ENCODE measurements at places on chromosomes 2 and 18. TPM values are rescaled to one million over a fixed set of nuclear protein-coding genes. Genes with fewer than 3 reads are reported as not detected.

- DNase-seq: no peak
These were observed 1315.9 kb downstream of the DSC3 start for GRCh38 chr18:29726646-29727045.

The TMEM17 gene
- total RNA-seq: 1.9 TPM

GRCh38 chr2:210884227-210884626 is 327.8 kb downstream of the CPS1 start:
- no peak for DNase-seq

The CRYBA2 gene
- not detected for total RNA-seq

DNA sequence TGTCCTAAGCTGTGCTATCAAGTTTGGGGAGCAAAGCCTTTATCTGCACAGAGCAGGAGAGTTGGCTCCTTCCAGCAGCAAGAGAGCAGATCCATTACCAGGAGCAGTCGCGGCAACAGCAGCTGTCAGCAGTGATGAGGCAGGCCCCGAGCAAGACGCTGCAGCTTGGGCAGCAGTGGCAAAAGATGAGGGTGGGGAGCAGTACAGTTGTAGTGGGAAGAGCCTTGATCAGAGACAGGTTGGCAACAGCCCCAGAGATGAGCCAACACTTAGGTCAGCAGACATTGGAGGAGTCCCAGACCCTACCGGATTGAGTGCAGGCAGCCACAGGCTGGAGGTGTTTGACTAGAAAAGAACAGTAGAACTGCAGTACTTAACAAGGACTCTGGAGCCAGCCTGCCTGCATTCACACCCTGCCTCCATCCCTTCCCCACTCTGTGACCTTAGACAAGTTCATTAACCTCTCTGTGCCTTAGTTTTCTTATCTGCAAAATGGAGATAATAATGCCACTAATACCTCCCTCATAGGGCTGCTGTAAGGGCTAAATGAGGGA is 117.1 kb upstream of the SERTAD2 start:
- peak; percentile 58 for DNase-seq

DNA sequence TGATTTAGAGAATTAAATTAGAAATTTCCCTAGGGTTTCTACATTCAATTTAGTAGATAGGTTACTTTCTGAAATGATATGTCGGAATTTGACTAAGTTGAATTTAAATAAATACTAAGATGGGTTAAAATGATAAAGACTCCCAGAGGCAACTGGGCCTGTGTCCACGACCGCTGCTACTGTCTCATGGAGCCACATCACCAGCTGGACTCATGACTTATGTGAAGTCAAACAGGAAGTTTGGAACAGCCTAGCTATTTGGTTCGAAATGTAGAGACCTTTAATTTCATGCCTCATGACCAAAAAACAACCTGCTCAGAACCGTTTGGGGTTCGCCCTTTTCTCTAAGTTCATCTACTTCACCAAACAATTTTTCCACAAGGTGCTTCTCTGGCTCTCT is 22.2 kb downstream of the GRHL1 start:
- DNase-seq: no peak

- no peak for DNase-seq
These were observed 160.4 kb downstream of the PTPRM start for GRCh38 chr18:7727361-7728076.

DNA sequence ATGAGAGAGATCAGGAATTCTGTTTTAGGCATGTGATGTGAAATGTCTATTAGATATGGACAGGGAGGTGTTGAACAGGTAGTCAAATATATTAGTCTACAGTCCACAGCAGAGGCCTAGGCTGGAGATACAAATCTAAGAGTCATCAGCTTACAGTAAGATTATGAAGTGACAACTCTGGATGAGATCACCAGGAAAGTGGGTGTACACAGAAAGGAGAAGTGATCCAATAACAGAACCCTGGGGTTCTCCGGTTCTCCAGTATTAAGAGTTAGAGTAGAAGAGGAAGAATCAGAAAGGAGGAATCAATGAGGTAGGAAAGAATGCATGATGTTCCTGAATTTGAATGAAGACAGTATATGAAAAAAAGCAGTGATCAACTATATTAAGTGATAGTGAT is 362.3 kb downstream of the FIGN start:
- DNase-seq: no peak

DNA sequence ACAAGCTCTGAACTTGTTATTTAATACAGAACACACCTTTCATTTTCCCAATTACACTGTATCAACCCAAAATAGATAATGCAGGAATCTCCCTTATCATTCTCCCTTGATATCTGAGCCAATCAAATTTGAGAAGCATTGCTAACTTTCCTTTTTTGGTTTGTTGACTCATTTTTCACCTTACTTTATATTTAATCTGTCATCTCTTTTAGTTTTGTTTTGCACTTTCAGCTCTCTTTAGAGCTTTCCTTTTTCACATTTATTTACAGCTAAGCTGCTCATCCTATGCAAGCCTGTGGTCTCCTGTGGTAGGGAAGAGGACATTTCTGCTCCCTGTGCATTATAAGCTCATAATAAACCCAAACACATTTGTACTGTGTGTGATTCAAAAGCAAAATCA is 50.1 kb downstream of the ITGAV start:
- DNase-seq: no peak

GRCh38 chr18:58013241-58014211 is 30.5 kb upstream of the NEDD4L start:
- no peak for DNase-seq

- no peak for DNase-seq
These were observed 88.3 kb downstream of the LRRC30 start for GRCh38 chr18:7319161-7319560.

- no peak for DNase-seq
These were observed 138.0 kb upstream of the CDCA7 start for GRCh38 chr2:173216668-173217067.

GRCh38 chr2:176852667-176853066 is 359.9 kb upstream of the HNRNPA3 start:
- DNase-seq: no peak

The WNT10A gene
- total RNA-seq: not detected

DNA sequence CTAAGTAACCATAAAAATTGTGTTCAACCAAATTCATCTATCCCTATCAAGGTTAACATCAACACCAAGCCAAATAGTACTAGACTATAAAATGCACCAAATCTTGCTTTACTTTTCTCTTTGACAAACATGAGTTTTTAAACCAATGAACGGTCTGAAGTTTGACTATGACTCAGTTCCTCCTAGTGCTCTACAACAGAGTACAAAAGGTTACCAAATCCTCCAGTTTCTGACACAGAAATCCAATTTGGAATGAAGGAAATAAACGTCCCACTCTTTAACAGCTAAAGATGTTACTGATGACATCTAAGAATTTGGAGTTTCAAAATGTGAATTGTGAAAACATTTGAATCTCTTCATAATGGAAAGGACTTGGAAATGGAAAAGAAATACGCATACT is 11.8 kb upstream of the ACVR1 start:
- DNase-seq: no peak

DNA sequence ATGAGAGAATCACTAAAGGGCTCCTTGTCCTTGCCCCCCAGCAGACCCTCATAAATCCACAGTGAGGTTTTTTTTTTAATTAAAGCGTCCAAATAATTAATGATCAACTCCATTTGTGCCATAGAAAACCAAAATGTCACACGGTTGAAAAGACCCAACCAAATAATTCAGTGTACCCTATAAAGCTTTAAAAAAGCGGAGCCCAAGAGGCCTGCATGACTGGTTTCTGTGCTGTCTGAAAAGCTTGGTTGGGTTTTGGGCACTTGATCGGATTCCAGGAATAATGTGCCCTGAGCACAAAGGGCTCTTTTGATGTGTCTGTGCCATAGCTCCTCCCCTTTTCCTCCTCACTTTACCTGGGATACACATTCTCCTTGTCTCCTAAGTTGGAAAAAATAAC is 523.2 kb downstream of the TNS1 start:
- no peak for DNase-seq

DNA sequence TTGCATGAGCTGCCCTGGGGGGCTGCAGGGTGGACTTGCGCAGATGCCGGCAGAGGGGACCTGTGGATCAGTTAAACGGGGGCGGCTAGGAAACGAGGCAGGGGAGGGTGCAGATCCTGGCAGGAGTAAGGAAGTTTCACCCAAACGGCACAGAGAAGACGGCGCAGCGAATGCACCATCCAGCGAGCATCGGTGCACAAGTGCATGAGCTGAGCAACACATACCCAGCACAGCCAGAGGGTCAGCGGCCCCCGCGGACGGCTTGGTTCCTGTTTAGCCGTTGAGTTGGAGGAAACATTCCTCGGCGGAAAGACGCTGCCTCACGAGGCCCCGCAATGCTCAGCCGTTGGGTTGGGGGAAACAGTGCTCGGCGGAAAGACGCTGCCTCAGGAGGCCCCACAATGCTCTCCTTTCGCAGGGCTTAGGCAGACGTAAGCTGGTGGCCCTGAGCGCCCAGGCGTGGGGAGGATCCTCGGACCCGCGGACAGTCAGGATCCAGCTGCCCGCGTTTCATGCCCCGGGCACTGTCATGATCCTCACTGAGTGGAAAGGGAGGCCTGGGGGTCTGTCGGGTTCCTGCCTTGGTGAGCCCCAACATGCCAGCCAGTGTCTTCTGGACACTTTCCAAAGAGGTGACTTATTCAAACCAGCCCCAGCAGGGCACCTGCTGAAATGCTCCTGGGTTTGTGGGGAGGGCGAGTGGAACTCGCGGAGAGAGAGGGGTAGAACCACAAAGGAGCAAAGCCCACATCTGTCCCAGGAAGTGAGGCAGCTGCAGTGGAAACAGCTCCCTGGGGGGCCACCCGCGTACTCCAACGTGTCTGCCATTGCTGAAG is 86.3 kb downstream of the NDUFA10 start:
- no peak for DNase-seq

The TSHZ1 gene
- total RNA-seq: 75.5 TPM

DNA sequence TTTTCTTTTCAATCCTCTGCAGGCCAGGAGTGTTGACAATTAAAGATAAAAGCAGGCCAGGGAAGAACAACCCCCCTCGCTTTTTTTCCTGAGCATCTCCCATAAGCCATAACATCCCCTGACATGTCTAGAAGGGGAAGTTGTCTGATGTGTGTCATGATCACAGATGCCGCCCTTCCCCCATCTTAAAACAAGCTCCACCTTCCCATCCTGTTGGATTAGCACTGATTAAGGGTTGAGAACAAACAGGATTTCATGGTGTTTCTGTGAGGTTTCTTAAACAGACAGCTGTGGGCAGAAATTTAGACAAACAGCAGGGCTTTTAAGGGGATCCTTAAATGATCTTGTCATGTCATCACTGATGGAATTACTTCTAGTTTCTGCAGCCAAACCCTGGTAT is 59.4 kb upstream of the UPP2 start:
- DNase-seq: no peak

The TRABD2A gene
- total RNA-seq: 20.4 TPM

DNA sequence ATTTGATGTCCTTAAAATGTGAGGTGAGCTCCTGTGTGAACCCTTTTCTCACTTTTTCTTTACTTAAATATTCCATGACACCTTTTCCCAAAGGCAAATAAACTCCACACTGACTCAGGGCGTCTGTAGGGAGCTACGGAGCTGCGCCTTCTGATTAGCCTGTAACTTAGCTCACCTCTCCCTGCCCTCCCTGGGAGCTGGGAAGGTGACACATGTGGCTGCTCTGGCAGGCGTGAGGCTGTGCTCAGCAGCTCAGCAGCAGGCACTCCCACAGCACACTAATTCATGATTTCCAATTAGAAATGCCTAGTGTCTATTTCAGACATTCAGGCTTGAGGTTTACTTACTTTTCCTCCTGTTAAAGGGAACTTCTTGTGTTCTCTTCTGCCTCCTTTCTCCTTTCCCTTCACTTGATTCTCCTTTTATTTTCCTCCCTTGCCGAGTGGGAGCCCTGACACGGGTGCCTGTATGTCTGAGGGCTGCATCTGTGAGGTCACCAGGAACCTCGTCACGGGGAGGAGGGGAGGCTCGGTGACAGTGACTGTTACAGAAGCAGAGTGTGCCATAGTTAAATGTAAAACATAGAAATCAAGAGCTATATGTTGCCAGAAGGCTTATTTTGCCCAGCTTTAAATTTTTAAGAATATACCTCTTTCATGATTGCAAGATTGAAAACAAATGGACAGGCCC is 437.1 kb downstream of the DCDC2C start:
- no peak for DNase-seq

The ACOXL gene
- not detected for total RNA-seq

- no peak for DNase-seq
These were observed 59.4 kb downstream of the LIPG start for GRCh38 chr18:49621301-49621700.

The METAP1D gene
- 14.3 TPM for total RNA-seq

- DNase-seq: no peak
These were observed 69.9 kb downstream of the INPP5D start for GRCh38 chr2:233130024-233130423.

The BMP10 gene
- total RNA-seq: not detected

DNA sequence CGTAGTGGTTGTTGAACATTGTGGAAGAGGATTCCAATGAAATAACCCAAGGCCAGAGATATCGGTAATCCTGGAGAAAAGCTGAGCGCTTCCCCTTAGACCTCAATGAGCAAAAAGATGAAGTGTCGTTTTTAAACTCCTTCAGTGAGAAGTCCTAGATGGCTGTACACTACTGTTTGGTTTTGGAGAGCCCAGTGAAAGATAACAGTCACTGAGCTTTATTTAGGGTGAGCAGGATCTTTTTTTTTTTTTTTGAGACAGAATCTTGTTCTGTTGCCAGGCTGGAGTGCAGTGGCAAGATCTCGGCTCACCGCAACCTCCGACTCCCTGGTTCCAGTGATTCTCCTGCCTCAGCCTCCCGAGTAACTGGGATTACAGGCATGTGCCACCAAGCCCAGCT is 24.2 kb downstream of the LRRC30 start:
- no peak for DNase-seq

DNA sequence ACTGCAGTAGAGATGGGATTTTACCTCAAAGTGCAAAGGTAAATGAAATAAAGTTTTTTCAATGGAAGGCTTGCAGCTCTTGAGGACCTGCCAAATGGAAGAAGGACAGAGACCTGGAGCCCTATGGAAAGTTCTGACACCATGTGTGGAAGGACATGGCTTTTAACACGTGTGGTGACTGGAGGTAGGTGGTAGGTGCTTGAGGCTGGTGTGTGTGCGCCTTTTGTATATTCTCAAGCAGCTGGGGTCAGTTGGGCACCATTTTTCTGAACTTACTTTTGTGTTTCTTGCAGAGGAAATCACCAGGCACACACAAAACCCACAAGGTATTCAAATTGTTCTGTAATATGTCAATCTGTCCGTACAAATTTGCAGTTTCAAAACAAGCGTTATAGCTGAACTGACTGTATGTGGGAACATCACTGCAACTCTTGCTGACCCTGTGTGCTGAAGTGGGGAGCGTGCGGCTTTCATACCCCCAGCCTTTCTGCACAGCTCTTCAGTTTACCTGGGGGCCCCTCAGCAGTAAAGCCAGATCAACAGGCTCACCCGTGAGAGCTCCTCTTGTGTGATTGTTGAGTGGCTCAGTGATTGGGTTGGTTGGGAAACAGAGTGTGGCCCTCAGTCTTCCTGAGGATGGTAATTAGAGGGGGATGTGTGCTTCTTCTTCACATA is 363 bp downstream of the GREB1 start:
- no peak for DNase-seq

- no peak for DNase-seq
These were observed 258.3 kb upstream of the CXCR4 start for GRCh38 chr2:136376211-136376610.

The BABAM2 gene
- total RNA-seq: 24.2 TPM

GRCh38 chr18:23378302-23378686 is 74.8 kb upstream of the RIOK3 start:
- no peak for DNase-seq

Measured in ovary (tissue), 10 donors.